Pancreas (tissue), 10 donors: ENCODE measurements at places on chromosomes 12 and 14.

DNA sequence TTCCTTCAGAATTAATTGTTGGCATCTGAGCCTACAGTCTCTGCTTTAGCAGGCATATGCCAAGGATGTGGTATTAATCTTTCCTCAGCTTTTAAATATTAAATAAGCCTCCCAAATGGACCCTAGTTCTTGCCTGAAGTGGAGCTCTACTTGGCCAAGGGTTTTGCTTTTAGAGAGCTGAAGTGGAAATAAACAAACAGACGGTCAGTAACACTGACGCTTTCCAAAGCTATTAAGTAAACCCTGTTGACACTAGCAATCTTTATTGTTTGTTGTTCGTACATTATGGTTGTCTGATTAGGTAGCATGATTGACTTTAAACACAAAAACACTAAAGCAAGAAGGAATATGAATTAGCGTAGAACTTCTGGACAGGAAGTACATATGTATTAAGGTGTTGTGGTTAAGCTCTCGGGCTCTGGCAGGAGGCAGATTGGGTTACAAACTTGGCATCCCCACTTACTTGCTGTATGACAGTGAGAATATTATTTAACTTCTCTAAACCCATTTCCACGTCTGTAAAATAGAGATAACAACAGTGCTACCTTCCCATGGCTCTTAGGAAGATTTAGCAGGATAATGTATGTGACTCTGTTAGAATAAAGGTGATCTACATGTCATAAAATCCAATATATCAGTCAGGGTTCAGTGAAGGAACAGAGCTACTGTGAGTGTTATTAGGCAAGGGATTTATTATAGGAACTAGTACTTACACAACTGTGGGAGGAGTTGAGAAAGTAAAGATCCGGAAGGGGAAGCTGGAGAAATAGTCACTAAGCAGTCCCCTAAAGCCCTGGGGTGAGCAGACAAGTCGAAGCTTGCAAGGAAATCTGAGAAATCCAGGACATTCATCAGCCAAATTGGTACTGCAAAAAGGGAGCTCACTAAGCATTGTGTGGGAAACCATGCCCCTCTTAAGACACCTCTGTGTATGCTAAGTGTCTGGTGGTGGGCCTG is 92.2 kb upstream of the ATF7IP start:
- DNase-seq = no peak
- no peak overlapping the region for H3K27ac ChIP-seq
- no peak overlapping the region for H3K4me3 ChIP-seq
- no peaks in the 10 kb centered on the region for H3K27me3 ChIP-seq
- no peaks in the 10 kb centered on the region for H3K36me3 ChIP-seq

DNA sequence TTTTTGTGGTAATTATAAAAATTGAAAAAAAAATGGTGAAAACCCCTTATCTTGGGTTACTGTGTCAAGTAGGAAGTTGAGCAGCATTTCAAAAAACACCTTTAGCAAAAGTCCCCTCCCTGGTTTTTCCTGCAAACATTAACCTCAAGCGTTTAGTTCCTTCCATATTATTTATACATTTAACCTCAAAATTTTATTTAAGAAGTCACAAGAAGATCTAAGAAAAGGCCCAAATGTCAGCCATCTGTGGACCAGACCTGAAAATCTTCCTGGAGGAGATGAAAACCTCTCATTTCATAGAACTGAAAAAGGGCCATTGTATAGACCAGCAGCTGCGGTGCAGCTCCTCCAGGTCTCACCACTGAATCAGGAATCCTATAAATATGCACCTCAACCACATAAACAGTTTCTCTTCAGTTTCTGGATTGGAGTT is 40.4 kb upstream of the BTG1 start:
- H3K4me1 ChIP-seq = no peaks in the 10 kb centered on the region
- no peak overlapping the region for H3K4me3 ChIP-seq
- DNase-seq = no peak
- no peak overlapping the region for H3K27ac ChIP-seq
- H3K36me3 ChIP-seq = no peaks in the 10 kb centered on the region

GRCh38 chr12:14664434-14665023 is 31.9 kb downstream of the GUCY2C start:
- no peak overlapping the region for H3K27ac ChIP-seq
- DNase-seq = peak; percentile 21
- no peaks in the 10 kb centered on the region for H3K4me1 ChIP-seq
- no peaks in the 10 kb centered on the region for H3K36me3 ChIP-seq
- H3K27me3 ChIP-seq = no peaks in the 10 kb centered on the region

- no peak for DNase-seq
- no peaks in the 10 kb centered on the region for H3K4me1 ChIP-seq
- H3K27me3 ChIP-seq = no peaks in the 10 kb centered on the region
- H3K4me3 ChIP-seq = no peak overlapping the region
- H3K36me3 ChIP-seq = peaks cover 2% of the 10 kb centered on the region
Measured at GRCh38 chr14:51711505-51711904, 59.8 kb downstream of the FRMD6 start.

DNA sequence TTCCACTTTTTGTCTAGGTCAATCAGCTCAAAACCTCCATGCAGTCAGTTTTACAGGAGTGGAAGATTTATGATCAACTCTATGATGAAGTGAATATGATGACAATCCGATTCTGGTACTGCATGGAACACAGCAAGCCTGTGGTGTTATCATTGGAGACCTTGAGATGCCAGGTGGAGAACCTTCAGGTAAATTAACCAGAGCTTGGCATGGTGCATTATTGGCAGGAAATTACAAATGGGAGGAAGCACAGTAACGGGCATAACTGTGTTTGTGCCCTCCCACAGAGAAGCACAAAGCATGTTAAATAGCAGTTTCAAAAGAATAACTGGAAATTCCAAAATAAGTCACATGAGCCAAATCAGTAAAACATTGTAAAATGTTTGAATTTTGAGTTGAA is 135.6 kb downstream of the ESR2 start:
- no peak overlapping the region for H3K4me3 ChIP-seq
- H3K27ac ChIP-seq = no peak overlapping the region
- DNase-seq = no peak
- H3K36me3 ChIP-seq = peaks cover 4% of the 10 kb centered on the region

DNA sequence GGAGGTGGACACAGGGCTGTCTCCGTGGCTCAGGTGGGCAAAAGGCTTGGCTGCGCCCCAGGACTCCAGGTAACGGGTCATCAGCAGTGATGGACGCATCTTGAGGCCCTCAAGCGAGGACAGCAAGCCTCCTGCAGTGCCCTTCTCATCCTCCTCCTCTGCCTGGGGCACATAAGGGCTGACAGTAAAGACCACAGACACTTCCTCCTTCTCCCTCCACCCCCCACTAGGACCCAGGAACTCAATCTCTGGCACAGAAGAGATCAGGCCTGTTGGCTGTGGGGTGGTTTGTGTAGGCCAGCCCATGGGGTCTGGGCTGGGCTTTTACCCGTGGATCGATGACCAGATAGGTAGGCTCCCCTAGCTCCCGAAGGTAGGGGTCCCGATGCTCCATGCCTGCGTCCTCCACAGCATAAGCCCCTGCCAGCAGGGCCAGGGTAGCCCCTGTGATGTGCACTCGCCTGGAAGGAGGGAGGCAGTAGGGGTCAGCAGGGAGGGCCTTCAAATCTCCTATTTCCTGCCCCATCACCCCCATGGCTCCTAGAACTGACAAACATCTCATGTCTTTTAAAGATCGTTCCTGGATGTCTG is 5.7 kb downstream of the ADCY4 start:
- H3K4me3 ChIP-seq = no peak overlapping the region
- H3K36me3 ChIP-seq = no peaks in the 10 kb centered on the region
- H3K27me3 ChIP-seq = no peaks in the 10 kb centered on the region
- DNase-seq = no peak
- no peak overlapping the region for H3K27ac ChIP-seq
